Panc1 (cell line): ENCODE measurements at places on chromosomes 16 and 17. TPM values are rescaled to one million over a fixed set of nuclear protein-coding genes. Genes with fewer than 3 reads are reported as not detected.

- DNase-seq = no peak
Measured at GRCh38 chr16:752007-752312, 8.6 kb upstream of the MSLN start.

GRCh38 chr17:53909802-53910201, 87.1 kb downstream of the KIF2B start:
- DNase-seq = no peak

DNA sequence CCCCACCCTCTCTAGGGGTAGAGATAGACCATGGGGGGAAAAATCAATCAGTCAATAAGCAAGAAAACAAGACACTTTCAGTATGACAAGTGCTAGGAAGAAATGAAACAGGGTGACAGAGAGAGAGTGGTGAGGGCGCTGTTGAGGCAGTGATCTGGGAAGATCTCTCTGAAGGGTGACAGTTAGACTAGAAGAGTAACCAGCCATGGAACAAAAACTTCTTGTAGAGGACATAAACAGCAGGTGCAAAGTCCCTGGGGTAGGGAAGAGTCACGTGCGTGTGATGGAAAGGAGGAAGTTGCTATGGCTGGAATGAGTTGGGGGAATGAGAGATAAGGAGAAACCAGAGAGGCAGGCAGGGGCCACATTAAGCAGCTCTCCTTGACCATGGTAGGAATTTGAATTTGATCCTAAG, 16.8 kb upstream of the EMP2 start:
- no peak for DNase-seq

- DNase-seq = no peak
Measured at GRCh38 chr16:30750201-30750600, 2.0 kb downstream of the PHKG2 start.

- DNase-seq = no peak
Measured at GRCh38 chr17:55259684-55260111, 5.1 kb upstream of the HLF start.

DNA sequence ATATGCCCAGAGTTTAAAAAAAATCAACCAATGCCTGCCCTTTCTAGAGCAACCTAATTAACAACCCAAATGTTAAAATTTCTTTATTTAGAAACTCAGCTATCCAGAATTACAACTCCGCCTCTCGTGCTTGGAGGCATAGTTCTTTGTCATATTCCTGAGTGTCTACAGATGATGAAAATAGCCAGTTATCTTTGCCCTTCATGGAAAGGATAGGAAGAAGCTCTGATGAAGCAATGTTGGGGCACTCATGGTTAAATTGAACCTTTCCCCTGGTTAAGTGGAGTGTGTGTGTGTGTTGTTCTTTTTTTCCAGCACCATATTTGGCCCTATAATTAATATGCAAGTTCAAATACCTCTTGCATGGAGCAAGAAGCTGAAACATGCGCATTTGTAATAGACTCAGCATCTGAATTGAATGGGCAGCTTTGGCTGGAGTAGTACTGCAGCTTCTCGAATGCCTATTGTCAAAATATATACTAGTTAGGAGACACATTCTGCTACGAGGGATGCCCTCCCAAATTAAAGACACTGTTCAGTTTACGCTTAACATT, 506.2 kb downstream of the WWOX start:
- DNase-seq = no peak

Gene NHERF2
- 174 TPM for total RNA-seq

Gene CDH3
- 16.7 TPM for total RNA-seq

Gene LDAF1
- 15.2 TPM for total RNA-seq

Gene HES7
- 4.0 TPM for total RNA-seq

Gene TBC1D3E
- not detected for total RNA-seq

Gene GLTPD2
- total RNA-seq = not detected

Gene C1QL1
- 9.5 TPM for total RNA-seq
